ENCODE measurements at places on chromosomes 6 and 20. TPM values are rescaled to one million over a fixed set of nuclear protein-coding genes. Genes with fewer than 3 reads are reported as not detected.

DNA sequence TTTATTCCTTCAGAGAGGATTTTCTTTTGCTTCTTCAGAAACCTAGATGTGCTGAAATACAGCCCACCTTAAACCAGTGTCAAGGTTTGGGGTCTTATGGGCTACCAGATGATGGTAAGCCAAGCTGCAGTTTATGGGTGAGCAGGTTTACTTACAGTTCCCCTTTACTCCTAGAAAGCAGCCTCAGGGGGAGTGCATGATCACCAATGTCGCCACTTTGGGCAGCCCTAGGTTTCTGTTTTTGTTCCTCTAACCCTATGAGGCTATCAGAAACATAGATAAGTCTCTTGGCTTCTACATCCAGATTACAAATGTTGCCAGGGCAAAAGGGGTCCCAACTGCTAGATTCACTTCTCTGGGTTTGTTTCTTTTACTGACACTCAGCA is 67.2 kb downstream of the TRIM27 start:
- H3K27me3 ChIP-seq: peaks cover 6% of the 10 kb centered on the region
- H3K4me3 ChIP-seq: no peak overlapping the region
- no peaks in the 10 kb centered on the region for H3K4me1 ChIP-seq
- no peak for DNase-seq
- no peak overlapping the region for H3K27ac ChIP-seq
- H3K36me3 ChIP-seq: no peaks in the 10 kb centered on the region

DNA sequence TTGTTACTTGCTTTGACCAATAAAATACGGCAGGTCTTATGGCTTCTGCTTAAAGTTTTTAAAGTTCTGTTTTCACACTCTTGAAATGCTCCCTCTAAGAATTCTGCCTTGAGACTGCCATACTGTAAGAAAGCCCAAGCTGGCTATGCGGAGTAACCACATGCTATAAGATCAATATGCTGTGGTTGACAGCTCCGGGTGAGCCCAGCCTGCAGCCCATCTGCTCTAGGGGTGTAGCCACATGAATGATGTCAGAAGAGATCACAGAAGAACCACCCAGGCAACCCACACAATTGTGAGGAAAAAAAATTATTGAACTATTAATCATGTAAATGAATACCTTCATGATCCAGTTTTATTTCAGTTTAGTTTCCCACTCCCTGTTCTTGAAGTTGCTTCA is 26.1 kb upstream of the SH3BGRL2 start:
- H3K4me1 ChIP-seq: no peaks in the 10 kb centered on the region
- H3K27me3 ChIP-seq: no peaks in the 10 kb centered on the region
- no peak overlapping the region for H3K27ac ChIP-seq

DNA sequence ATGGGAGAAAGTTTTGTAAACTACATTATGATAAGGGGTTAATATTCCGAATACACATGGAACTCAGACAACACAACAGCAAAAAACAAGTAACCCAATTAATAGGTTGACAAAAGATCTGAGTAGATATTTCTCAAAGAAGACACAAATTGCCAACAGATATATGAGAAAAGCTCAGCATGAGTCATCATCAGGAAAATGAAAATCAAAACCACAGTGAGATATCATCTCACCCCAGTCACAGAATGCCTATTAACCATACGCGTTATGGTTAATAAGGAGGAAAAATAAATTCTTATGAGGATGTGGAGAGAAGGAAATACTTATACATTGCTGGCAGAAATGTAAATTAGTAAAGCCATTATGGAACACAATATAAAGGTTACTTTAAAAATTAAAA is 695.0 kb downstream of the COL12A1 start:
- H3K27me3 ChIP-seq: no peaks in the 10 kb centered on the region
- no peak overlapping the region for H3K4me3 ChIP-seq
- no peaks in the 10 kb centered on the region for H3K36me3 ChIP-seq
- no peak for DNase-seq

DNA sequence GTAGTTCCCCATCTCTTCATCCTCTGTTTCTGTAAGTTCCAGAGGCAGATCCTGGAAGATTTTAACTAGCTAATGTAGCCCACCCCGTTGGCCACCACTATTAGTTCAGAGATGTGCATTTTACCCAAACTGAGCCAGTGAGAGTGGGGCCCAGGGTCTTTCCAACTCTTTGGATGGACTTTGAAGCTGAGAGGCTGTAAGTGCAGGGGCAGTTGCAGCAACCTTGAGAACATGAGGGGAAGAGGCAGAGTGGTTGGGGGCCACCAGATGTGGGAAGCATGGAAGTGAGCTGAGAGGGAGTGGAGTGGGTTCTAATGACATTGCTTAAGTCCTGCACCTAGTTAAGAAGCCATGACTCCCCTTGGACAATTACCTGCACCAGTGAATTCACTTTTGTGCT is 72.2 kb downstream of the CDH26 start:
- no peaks in the 10 kb centered on the region for H3K36me3 ChIP-seq
- H3K27ac ChIP-seq: no peak overlapping the region
- H3K27me3 ChIP-seq: no peaks in the 10 kb centered on the region
- no peaks in the 10 kb centered on the region for H3K4me1 ChIP-seq
- DNase-seq: no peak

DNA sequence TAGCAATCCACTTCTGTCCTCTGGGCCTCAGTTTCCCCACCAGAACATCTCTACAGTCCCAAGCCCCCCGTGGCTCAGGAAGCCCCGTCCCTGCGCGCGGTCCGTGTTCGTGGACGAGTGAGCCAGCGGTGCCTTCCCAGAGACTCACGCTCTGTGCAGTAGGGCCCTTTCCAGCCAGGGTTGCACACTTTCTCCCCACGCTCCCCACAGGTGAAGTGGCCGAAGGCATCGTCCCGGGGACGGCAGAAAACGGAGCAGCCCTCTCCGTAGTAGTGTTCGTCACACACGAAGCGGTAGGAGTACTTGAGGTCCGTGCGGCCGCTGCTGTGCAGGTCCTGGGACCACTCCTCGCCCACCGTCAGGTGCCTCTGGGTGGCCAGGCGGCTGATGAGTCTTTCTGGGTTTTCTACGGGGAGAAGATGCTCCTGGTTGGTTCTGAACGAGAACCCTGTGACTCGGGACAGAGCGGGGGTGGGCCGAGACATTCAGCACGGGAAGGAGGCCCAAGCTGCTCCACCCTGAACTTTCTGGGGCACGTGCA is 2.7 kb downstream of the DLL1 start:
- peaks cover 24% of the 10 kb centered on the region for H3K36me3 ChIP-seq
- H3K4me3 ChIP-seq: peak overlapping the region; percentile 76
- peaks cover 13% of the 10 kb centered on the region for H3K27me3 ChIP-seq
- peaks cover 60% of the 10 kb centered on the region for H3K4me1 ChIP-seq
- DNase-seq: no peak

DNA sequence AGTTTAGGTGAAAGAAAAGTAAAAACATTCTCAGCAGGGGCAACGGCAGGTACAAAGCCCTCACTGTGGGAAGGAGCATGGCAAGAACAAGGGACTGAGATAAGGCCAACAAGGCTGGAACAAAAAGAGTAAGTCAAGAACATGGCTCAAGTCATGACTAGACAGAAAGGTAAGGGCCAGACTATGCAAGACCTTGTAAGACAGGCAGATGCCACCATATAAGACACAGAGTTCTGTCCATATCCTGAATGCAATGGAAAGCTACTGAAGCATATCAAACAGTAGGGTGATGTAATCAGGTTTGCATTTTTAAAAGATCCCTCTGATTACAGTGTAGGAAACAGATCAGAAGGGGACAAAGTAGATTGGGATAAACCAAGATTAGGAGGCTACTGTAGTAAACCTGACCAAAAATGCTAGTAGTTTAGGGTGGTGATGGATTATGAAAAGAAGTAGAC is 5.5 kb downstream of the REV3L start:
- peaks cover 42% of the 10 kb centered on the region for H3K4me1 ChIP-seq
- H3K27ac ChIP-seq: peak overlapping the region; percentile 8
- H3K36me3 ChIP-seq: no peaks in the 10 kb centered on the region

GRCh38 chr6:37491830-37492208 is 7.9 kb downstream of the CCDC167 start:
- no peak for DNase-seq
- no peak overlapping the region for H3K27ac ChIP-seq
- peaks cover 17% of the 10 kb centered on the region for H3K4me1 ChIP-seq
- H3K36me3 ChIP-seq: no peaks in the 10 kb centered on the region
- H3K4me3 ChIP-seq: no peak overlapping the region
- H3K27me3 ChIP-seq: no peaks in the 10 kb centered on the region

DNA sequence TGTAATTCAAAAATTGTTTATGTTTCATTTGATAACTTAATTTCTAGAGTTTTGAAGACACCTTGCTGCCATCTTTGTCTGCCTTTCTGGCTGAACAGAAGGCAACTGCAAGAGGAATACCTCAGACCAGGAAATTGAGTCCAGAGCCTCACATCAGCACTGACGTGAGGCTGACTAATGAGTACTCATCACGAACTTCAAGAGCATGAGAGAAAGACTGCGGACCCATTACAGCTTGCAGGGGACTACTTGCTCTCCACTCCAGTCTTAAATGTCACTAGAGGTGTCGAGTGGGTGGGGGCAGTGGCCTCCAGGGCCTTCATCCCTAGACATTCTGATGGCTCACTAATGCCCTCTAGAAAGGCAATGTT is 109.5 kb upstream of the SSTR4 start:
- no peaks in the 10 kb centered on the region for H3K36me3 ChIP-seq
- H3K4me1 ChIP-seq: no peaks in the 10 kb centered on the region
- H3K4me3 ChIP-seq: no peak overlapping the region
- no peak for DNase-seq
- H3K27ac ChIP-seq: no peak overlapping the region
- no peaks in the 10 kb centered on the region for H3K27me3 ChIP-seq

DNA sequence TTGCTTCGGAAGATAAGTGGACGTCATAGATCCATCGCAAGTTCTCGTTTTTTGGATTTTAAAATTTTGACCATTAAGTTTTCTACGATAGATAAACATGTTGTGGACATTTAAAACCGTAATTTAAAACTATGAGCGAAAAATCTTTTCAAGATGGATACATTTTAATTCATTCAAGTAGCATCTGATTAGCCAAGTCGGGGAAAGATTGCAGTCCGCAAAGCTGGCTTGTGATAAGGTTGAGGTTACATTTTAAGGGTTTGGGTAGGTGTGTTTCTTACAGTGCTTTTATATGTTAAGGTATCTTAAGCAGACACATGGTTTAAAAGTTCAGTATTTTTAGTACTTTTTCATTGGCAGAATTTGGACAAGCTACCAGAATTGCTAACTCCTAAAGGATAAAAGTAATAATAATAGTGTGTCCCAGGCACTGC is 1.2 kb downstream of the WTAP start:
- H3K27me3 ChIP-seq: no peaks in the 10 kb centered on the region
- peak overlapping the region; percentile 100 for H3K27ac ChIP-seq
- DNase-seq: no peak
- no peaks in the 10 kb centered on the region for H3K36me3 ChIP-seq
- H3K4me1 ChIP-seq: peaks cover 59% of the 10 kb centered on the region
- peak overlapping the region; percentile 93 for H3K4me3 ChIP-seq

DNA sequence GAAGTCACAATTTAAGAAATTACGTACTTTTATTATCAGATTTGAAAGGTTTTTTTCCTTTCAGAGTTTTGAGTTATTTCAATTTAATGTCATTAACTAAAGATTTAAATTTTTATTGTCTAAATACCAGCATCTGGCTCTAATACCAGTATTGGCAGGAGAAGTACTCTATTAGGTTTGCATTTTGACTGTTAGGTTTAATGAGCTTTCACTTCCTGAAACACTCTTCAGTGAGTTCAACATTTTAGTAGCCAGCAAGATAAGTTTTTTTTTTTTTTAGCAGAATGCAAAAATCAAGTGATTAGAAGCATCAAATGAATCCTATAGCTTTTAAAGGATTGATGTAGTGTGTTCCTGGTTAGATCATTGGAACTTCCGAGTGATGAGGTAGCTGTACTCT is 34.0 kb upstream of the SCGN start:
- no peak overlapping the region for H3K27ac ChIP-seq
- H3K36me3 ChIP-seq: no peaks in the 10 kb centered on the region
- H3K4me1 ChIP-seq: no peaks in the 10 kb centered on the region
- no peak for DNase-seq

DNA sequence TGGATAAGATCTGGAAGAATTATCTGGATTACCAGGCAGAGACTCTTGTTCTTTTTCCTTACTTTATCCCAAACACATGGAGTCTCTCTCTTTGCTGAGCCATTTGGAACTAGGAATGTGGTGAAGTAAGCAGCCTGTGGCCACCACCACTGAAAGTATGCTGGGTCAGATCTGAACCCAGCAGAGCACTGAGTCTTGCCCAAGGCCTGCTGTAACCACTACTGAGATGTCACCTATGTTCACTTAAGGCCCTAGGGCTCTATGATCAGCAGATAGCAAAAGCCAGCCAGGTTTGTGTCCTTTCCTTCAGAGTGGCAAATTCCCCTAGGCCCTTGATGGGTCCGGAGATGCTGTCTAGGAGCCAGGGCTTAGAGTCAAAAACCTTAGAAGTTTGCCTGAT is 103.3 kb upstream of the PLN start:
- no peak overlapping the region for H3K4me3 ChIP-seq
- H3K27me3 ChIP-seq: no peaks in the 10 kb centered on the region
- no peaks in the 10 kb centered on the region for H3K36me3 ChIP-seq
- no peak for DNase-seq

- no peaks in the 10 kb centered on the region for H3K4me1 ChIP-seq
- H3K27ac ChIP-seq: no peak overlapping the region
- no peaks in the 10 kb centered on the region for H3K36me3 ChIP-seq
- DNase-seq: no peak
- H3K27me3 ChIP-seq: no peaks in the 10 kb centered on the region
These were observed 19.7 kb upstream of the TM9SF4 start for GRCh38 chr20:32089637-32090362.

- H3K27me3 ChIP-seq: no peaks in the 10 kb centered on the region
- no peak overlapping the region for H3K4me3 ChIP-seq
- H3K4me1 ChIP-seq: peaks cover 13% of the 10 kb centered on the region
- H3K36me3 ChIP-seq: peaks cover 57% of the 10 kb centered on the region
- DNase-seq: no peak
- peak overlapping the region; percentile 43 for H3K27ac ChIP-seq
These were observed 29.2 kb downstream of the OSBPL2 start for GRCh38 chr20:62267543-62267942.

GRCh38 chr6:142867355-142867801 is 77.6 kb downstream of the HIVEP2 start:
- no peaks in the 10 kb centered on the region for H3K27me3 ChIP-seq
- H3K27ac ChIP-seq: no peak overlapping the region
- no peaks in the 10 kb centered on the region for H3K36me3 ChIP-seq
- no peak for DNase-seq

TMEM170B gene
- total RNA-seq: 1.4 TPM

ATP6V1G2 gene
- total RNA-seq: 0.64 TPM

SSTR4 gene
- total RNA-seq: not detected

HLA-DQB1 gene
- total RNA-seq: 2.3 TPM

PRL gene
- not detected for total RNA-seq

JPH2 gene
- total RNA-seq: 3.8 TPM

HLA-DQB2 gene
- total RNA-seq: 70.5 TPM
